Right kidney (tissue), 9 donors: ENCODE measurements at places on chromosomes 11 and 22.

DNA sequence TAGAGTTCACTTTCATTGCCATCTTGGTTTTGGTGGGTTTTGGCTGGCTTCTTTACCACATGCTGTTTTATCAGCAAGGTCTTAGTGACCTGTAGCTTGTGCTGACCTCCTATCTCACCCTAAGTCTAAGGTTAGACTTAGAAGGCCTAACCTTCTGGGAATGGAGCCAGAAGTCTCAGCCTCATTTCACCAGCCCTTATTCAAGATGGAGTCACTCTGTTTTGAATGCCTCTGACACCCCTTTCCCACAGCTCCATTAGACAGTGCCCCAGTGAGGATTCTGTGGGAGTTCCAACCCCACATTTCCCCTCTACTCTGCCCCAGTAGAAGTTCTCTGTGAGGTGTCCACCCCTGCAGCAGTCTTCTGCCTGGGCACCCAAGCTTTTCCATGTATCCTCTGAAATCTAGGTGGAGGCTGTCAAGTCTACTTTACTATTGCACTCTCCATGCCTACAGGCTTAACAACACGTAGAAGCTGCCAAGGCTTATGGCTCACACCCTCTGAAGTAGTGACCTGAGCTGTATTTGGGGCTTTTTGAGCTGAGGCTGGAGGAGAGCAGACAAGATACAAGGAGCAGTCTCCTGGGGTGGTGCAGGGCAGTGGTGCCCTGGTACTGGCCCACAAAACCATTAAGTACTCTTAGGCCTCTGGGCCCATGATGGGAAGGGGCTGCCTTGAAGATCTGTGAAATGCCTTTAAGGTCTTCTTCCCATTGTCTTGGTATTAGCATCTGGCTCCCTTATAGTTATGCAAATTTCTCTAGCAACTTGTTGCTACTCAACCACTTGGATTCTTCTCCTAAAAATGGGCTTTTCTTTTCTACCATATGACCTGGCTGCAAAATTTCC, 65.9 kb upstream of the SC5D start:
- no peak for DNase-seq

DNA sequence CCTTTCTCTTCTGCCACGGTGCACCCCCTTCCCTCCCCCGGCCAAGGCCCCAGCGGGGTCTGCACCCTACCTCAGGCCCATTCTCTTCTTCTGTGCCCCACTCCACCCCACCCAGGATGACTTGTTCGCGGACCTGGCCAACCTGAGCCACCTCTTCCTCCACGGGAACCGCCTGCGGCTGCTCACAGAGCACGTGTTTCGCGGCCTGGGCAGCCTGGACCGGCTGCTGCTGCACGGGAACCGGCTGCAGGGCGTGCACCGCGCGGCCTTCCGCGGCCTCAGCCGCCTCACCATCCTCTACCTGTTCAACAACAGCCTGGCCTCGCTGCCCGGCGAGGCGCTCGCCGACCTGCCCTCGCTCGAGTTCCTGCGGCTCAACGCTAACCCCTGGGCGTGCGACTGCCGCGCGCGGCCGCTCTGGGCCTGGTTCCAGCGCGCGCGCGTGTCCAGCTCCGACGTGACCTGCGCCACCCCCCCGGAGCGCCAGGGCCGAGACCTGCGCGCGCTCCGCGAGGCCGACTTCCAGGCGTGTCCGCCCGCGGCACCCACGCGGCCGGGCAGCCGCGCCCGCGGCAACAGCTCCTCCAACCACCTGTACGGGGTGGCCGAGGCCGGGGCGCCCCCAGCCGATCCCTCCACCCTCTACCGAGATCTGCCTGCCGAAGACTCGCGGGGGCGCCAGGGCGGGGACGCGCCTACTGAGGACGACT, 15.9 kb downstream of the RTN4RL2 start:
- DNase-seq = peak; percentile 67

DNA sequence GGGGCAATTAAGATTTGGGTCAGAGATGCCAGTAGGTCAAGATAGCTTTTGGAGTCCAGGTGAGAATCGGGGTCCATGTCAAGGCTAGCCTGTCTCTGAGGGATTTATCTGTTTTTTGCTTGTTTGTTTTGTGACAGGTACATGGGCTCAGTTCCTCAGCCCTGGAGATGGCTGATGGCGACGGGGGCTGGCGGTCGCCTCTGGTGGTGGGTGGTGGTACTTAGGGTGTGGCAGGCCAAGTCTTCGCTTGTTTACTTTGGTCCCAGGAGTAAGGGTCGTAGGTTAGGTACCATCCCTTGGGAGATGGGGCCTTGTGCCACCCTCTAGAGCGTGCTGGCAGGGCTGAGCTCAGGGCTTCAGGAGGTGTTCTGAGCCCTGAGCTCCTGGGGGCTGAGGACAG, 4.7 kb downstream of the SLC25A45 start:
- DNase-seq = no peak

GRCh38 chr22:19765477-19766239, 5.1 kb downstream of the TBX1 start:
- DNase-seq = no peak

- DNase-seq = no peak
These were observed 157.7 kb downstream of the ADAMTS15 start for GRCh38 chr11:130606178-130606577.

DNA sequence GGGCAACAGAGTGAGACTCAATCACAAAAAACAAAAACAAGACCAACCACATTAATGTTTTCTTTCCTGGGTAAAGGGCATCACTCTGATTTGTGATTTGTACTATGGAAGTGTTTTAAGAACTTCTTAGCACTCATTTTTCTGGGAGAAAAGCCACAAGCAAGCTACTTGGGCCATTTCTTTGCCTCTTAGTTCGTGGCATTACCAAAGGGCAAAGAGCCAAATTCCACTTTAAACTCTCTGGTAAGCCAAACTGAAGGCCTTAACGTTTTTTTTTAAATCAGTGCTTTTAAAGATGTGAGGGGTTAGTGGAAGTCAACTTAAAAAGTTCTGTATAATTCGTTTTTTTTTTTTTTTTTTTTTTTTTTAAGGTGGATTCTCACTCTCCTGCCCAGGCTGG, 36.9 kb downstream of the CAT start:
- no peak for DNase-seq

DNA sequence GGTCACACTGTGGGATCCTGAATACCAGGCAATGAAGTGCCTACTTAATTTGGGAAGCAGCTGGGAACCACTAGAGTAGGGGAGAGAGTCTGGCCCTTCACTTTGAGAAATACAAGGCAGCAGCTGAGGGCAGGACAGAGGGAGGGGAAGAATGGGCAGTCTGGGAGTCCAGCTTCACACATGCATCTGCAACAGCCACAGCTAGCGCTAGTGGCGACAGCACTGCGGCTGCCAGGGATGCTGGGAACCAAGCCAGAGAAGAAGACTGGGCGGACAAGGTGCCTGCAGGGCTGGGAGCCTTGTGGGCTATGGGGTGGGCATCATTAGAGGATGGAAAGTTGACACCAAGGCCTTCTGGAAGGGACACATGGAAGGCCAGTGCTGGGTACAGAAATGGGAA, 15.8 kb downstream of the SCUBE2 start:
- no peak for DNase-seq

DNA sequence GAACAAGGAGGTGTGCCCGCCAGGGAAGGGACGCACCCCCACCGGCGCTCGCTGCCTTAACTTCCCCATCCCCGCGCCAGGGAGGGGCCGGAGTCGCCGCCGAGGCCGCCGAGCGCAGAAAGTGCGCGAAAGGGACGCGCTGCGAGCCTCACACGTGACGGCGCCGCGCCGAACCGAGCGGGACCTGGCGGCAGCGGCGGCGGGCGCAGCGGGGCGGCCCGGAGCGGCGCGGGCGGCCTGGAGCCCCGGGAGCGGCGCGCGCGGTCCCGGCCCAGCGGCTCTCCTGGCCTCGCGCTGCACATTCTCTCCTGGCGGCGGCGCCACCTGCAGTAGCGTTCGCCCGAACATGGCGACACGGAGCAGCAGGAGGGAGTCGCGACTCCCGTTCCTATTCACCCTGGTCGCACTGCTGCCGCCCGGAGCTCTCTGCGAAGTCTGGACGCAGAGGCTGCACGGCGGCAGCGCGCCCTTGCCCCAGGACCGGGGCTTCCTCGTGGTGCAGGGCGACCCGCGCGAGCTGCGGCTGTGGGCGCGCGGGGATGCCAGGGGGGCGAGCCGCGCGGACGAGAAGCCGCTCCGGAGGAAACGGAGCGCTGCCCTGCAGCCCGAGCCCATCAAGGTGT, at the start of gene SORL1:
SORL1 (plus strand) TSS at position 329 of the 623 bp plus-strand sequence; CDS start at position 347, 18 bp downstream.
- peak; percentile 90 for DNase-seq

GRCh38 chr22:46491946-46492345, 45.5 kb downstream of the CELSR1 start:
- no peak for DNase-seq

DNA sequence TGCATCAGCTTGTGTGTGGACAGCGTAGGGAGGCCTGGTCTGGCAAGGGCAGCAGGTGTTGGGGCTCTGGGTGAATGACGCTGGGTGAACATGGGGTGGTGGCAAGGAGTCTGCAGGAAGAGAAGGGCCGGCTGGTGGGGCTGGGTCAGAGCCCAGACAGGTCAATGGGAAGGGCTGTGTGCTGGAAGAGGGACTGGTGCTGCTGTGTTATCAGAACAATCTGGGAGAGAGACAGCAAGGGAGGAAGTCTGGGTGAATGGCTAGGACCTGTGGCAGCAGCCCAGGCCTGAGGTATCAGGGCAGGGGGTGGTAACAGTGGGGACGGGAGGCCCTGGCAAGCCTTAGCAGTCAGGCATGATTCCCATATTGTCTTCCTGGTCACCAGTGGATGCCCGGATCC, 206.7 kb downstream of the SNX19 start:
- no peak for DNase-seq

GRCh38 chr22:50486561-50487289, at the start of gene MIOX:
MIOX (plus strand) TSS chr22:50486859; CDS start chr22:50486898, 39 bp downstream.
- DNase-seq = no peak

DNA sequence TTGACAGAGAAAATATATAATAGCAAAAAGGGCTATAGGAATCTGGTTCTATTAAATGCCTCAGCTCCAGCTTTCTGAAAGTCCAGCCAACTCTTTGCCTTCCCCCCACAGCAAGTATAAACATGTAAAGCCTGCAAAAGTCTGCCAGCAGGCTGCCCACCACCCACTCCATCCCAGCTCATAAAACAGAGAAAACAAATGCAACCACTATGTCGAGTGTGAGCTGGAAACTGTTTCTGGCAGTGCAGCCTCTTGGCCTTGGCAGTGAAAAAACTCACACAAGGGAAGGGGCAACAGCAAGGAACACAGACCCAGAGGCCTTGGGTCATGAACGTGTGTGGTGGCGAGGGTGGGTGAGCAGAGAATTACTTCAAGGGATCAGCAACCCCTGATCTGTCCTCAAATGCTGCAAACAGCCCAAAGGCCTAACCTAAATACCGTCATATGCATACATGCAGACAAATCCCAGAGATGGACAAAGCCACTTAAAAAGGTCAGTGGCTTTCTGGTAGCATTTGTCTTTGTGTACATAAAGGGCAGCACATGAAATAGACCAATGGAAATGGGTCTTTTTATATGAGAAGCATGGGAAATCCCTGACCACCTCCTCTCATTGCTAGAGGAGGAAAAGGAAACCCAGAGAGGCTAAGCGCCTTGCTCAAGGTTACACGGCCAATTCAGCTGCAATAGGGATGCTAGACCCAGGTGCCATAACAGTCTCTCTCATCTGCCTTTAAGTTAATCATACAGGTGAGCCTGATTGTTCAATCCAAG, 74.8 kb downstream of the NAT10 start:
- DNase-seq = no peak

- DNase-seq = peak; percentile 56
These were observed 13.4 kb downstream of the VWCE start for GRCh38 chr11:61281581-61282250.

- no peak for DNase-seq
These were observed 7.5 kb upstream of the MICALL1 start for GRCh38 chr22:37898441-37899181.

DNA sequence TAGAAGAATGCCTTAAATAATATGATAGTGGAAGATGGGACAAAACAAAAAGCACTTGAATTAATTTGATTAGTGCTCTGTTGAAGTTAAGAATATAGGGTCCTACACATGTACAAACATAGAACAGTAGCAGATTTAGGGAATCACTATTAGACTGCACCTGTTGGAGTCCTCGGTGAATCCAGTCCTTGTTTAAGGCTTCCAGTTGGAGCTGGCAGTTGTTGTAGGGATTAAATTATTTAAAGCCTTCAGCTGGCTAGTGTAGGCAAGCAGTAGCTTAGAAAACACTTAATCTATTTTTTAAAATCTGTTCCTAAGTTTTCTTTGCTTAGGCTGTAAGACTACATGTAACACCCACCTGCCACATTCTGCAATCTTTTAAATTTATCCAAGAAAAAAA, 24.5 kb upstream of the CSTF3 start:
- DNase-seq = no peak

DNA sequence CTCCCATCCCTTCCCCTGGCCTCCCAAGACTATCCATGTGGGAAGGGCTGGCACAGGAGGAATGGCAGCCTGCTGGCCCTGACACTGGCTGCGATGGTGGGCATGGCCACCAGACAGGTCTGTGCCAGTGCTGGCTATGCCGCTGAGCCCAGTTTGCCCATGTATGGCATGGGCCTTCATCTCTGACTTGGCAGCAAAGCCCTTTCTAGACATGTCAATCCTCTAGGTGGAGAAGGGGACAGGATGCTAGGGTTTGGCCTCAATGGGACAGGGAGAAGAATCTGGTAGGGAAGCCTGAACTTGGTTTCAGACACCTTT, 8.8 kb downstream of the ZP1 start:
- DNase-seq = no peak

- no peak for DNase-seq
These were observed 27.2 kb upstream of the RASSF10 start for GRCh38 chr11:12981676-12982522.

GRCh38 chr11:87405356-87405755, 367.6 kb downstream of the TMEM135 start:
- DNase-seq = no peak

DNA sequence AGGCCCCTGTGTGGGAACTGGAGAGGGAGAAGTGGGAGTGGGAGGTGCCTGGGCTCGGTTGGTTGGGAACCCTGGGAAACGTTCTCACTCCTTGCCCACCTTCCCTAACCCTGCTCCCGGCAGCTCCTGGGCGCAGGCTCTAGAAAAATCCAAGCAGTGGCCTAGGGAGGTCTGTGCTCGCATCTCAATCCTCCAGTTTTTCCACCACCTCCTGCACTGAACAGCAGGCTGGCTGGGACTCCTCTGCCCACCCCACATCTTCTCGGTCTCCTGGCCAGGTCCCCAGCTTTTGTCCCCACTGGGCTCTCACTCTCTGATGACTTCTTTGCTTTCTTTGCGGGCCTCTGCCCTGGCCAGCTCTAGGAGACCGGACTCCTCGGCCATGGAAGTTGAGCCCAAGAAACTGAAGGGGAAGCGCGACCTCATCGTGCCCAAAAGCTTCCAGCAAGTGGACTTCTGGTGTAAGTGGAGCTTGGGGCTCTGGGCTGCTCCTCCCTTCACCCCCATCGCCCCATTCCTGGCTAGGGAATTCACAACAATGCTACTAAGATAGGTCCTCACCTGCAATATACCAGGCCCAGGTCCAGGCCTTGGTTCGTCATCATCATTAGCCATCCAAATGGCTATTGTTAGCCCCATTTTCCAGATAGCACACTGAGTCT, 35.6 kb downstream of the PRDM11 start:
- no peak for DNase-seq

- DNase-seq = no peak
These were observed 5.6 kb downstream of the SHANK3 start for GRCh38 chr22:50678218-50678650.

GRCh38 chr22:38203090-38203810, 1.5 kb downstream of the MAFF start:
- DNase-seq = peak; percentile 65
